Stimulated activated CD8-positive, alpha-beta memory T cell treated with anti-CD3 and anti-CD28 coated beads, Interleukin-4, amount 100 ng/mL, for 48 hours (primary cell): ENCODE measurements at places on chromosomes 12 and 14.

- no peak for DNase-seq
These were observed 812.8 kb downstream of the C12orf50 start for GRCh38 chr12:87216436-87216835.

GRCh38 chr12:103877934-103878510 lies 37.0 kb upstream of the NT5DC3 start:
- peak; percentile 69 for DNase-seq

GRCh38 chr14:63650256-63650952 lies 8.7 kb upstream of the WDR89 start:
- DNase-seq, result peak; percentile 43

- no peak for DNase-seq
These were observed 7.2 kb downstream of the ERC1 start for GRCh38 chr12:998020-998874.

GRCh38 chr14:28759653-28760313 lies 6.8 kb upstream of the FOXG1 start:
- DNase-seq, result no peak

DNA sequence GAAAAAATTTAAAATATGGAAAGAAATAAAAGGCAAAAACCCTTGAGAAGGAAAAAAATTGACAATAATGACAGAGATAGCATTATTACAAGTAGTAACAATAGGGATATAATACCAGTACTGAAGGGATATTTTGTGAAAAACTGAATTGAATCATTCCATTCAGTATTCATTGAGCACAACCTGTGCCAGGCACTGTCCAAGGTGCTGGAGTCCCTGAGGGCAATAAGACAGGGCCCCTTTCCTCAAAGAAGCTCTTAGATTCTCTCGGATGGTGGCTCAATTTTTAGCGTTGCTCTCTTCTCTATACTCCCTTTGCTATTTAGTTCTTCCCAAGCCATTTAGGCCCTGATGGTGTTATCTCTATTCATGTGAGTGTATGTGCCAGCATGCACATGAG lies 34.3 kb upstream of the GAS2L3 start:
- DNase-seq, result peak; percentile 33

DNA sequence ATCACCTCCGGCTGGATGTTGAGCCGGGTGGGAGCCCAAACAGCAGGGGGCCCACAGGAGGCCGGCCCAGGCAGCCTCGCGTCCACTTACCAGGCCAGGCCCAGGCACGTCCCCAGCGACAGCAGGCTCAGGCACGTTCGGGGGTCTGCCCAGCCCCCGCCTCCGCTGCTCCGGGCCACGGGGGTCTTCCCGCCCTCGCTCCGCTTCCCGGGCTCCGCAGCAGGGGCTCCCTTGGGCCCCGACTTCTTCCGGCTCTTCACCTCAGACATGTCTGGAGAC lies 216 bp downstream of the IKBIP start:
- DNase-seq, result no peak

- DNase-seq, result no peak
These were observed 124.8 kb downstream of the NPAS3 start for GRCh38 chr14:33063521-33063920.

- DNase-seq, result no peak
These were observed 138.7 kb downstream of the RIMBP2 start for GRCh38 chr12:130577351-130577750.

- no peak for DNase-seq
These were observed 45.9 kb downstream of the SLC25A47 start for GRCh38 chr14:100369019-100369418.

- no peak for DNase-seq
These were observed 125.9 kb downstream of the PAPOLA start for GRCh38 chr14:96627811-96628775.

DNA sequence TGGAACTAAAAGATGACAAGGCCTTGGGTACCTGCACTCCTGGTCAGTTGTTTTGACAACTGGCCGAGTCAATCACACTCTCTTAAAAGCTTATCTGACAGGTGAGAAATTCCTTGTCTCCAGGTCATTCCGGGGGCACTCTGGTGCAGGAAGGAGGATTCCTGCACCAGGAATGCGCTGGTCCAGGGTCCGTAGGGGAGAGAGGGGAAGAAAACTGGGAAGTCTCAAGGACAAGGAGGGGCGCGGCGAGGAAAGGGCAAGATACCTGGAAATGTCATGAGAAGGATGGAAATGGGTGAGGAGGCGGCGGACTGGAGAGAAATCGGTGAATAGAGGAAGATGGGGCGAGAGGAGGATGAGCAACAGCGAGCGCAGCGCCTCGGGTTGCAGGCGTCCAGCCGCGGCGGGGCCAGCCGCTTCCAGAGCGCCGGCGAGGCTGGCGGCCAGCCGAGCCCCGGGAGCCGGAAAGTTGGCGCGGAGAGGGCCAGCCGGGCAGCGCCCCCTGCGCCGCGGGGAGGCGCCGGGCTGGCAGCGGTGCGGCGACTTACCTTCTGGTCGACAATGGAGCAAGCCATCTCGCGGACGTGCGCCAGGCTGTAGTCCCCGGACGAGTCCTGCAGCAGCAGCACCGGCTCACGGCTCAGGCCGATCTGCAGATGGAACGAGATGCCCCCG lies 809 bp downstream of the PRKD1 start:
- no peak for DNase-seq

GRCh38 chr12:132209619-132210222 lies 65.5 kb downstream of the NOC4L start:
- no peak for DNase-seq

- DNase-seq, result no peak
These were observed 734.9 kb downstream of the VRK1 start for GRCh38 chr14:97532052-97532451.

DNA sequence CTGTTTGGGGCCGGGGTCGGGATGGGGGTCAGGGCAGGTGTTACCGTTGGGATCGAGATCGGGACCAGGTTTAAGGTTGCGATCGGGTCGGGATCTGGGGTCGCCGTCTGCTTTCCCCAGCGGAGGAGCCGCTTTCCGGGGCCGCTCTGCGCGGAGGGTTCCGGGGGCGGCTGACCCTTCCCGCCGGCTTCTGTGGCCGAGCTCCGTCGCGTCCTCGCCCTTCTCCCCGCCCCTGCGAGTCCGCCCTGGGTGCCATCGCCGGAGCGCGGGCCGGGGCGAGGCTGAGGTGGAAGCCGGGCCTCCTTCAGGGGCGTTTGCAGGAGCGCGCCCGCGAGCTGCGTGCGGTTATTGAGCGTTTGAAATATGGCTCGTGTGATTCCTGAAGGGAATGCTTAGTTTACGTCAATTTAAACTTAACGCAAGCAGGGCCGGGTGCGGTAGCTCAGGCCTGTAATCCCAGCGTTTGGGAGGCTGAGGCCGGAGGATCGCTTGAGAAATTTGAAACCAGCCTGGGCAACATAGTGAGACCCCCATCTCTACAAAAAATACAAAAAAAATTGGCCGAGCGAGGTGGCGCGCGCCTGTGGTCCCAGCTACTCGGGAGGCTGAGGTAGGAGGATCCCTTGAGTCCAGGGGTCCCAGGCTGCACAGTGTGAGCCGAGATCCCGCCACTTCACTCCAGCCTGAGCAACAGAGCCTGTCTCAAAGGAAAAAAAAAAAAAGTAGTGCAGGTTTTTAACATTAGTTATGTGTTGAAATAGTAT lies 620 bp downstream of the PGAM5 start:
- DNase-seq, result peak; percentile 56

DNA sequence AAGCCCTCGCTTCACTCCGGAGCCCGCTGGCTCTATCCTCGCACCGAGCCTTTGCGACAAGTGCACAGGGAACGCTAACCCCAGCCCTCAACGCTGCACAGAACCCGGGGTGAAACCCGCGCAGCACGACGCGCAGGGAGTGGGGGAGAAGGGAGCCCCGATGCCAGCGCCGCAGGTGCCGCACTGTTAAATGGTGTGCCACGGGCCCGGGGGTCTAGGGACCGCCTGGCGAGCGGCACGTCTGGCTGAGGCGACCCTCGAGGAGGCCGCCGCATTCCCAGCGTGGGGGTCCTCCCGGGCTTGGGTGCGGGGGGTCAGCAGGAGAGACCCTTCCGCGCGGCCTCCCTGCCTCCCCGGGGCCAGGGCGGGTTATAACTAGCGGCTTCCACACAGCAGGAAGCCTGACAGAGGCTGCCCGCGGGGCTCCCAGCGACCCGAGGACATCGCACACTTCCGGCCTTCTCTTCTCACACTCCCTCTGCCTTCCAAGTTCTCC lies 23.8 kb upstream of the LRTM2 start:
- DNase-seq, result peak; percentile 61

DNA sequence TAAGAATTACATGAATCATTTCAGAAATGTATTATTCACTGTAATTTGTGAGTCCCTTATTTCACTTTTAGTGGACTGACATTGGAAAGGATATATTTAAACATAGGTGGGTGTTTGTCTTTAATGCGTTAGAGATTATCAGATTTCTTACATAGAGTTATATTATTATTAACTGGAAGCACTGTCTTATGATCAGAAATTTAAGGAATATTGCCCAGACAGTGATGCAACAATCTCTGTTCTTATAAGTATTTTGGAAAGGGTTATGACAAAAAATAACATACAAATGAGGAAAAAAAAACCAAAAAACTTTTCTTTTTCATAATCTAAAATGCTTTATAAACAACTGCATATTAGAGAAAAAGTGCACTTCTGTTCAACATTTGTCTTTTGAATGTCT lies 836.6 kb downstream of the SLC6A15 start:
- no peak for DNase-seq

DNA sequence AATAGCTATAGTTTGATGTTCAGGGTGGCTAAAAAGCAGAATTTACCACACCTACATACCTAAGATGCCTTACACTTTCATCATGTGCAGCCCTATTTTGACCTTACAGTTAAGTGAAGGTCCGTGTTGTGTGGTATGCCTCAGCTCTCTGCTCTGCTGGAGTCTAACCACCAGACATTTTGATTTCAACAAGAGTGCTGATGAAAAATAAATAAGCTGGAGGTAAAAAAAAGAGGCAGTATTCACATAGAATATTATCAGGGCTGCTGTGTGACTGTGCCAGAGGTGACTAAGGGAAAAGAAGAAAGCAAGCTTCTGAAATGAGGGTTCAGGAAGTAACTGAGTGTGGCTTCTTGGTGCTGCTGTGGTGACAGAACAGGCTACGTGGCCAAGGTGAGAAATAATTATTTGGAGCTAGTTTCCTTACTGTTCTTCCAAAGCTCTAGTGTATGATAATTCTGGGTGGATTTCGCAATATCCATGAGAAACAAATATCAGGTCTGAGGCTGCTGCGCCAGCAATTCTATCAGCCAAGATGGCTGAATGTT lies 188.8 kb downstream of the STXBP6 start:
- no peak for DNase-seq

- DNase-seq, result no peak
These were observed 776.9 kb downstream of the SLC6A15 start for GRCh38 chr12:84135586-84136279.

DNA sequence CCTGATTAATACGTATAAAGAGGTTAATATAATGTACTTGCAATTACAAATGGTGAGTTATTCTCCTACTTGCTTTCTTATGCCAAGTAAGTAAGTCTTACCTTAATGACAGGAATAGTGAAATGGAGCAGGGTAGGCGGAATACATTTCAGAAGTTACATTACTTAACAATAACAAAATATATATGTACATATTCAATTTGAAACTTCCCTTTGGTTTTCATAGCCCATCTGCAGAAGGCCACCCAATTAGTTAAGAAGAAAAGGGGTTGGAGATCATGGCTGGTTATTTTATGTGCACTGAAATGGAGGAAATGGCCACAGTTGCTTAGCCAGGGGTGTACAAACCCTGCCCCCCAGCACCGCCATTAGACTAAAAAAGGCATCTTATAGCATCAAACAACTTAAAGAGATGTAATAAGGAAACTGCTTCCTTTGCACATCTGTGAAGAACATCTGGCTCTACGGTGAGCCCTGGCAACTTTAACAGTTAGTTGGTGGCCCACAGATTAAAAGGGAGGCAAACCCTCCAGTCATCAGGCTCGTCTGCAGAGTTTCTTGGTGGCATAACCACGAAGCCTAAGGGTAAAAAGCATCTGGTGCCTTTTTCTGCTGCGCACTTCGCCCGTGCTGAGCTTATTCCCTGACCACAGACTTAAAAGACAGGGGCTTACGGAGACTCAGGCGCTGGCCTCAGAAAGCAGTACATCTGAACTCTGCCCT lies 38.8 kb upstream of the DACT1 start:
- DNase-seq, result no peak

GRCh38 chr12:29428633-29429032 lies 47.7 kb upstream of the ERGIC2 start:
- DNase-seq, result no peak

DNA sequence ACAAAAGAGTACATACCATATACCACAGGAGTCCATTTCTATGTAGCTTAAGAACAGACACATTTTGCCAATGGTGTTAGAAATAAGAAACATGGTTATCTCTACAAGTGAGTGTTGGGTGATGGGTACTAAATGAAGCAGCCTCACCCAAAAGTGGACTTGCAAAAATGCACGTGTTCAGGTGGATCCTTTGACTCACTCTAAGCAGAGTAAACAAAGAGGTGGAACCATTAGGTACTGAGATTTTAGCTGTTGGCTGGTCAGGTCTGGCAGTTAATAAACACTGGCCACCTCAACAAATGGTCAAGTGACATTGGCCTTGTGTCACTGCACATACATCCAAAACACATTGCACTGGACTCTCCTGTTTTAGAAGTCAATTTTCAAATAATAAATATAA lies 27.6 kb downstream of the EVL start:
- DNase-seq, result peak; percentile 14

- DNase-seq, result peak; percentile 52
These were observed 574 bp downstream of the WNK1 start for GRCh38 chr12:752695-753610.

DNA sequence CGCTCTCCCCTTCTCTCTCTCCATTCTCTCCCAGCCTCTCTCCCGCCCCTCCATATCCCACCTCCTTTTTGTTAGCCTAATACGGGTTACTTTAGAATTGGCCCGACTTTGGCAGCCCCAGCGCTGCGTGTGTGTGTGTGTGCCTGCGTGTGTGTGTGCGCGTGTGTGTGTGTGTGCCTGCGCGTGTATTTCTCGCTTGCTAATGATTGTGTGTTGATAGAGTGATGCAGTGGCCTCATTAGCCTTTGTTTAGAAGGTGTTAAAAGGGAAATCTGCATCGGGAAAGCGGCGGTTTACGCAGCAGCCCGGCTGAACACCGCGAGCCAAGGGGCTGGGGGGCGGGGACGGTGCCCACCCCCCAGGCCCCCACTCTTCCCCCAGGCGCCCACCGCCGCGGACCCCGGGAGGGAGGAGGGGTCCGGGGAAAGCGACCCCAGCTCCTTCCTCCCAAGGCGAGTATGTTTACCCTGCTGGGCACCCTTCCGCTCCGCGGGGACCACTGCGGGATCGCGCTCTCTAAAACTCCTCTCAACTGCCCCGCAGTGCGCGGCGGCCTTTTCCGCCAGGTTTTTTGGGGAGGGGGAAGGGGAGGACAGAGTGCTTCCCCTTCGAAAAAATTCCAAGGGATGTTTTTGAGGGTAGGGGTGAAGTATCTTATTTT lies 6.8 kb upstream of the LHX5 start:
- no peak for DNase-seq

- no peak for DNase-seq
These were observed 60.0 kb upstream of the TRAF3 start for GRCh38 chr14:102717276-102717675.

DNA sequence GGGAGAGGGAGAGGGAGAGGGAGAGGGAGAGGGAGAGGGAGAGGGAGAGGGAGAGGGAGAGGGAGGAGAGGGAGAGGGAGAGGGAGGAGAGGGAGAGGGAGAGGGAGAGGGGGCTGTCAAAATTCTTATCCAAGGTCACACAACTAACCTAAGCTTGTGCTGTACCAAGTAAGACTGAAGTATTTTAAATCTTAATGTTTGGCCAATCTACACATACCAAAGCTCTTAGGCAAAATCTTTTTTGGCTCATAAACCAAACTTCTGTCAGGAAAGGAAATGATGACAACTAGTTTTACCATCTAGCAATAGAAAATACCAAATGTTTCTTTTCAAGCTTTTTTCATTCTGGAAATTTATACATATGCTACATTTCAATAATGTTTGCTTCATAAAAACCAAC lies 33.8 kb downstream of the CCDC38 start:
- DNase-seq, result no peak
